Fibroblast of skin of scalp (primary cell): ENCODE measurements at places on chromosomes 7 and 10.
A peak's percentile ranks its signal among the peaks of the same experiment; 100 is the strongest.

- DNase-seq: no peak
These were observed 627.0 kb upstream of the CNTNAP2 start for GRCh38 chr7:145489609-145490008.

DNA sequence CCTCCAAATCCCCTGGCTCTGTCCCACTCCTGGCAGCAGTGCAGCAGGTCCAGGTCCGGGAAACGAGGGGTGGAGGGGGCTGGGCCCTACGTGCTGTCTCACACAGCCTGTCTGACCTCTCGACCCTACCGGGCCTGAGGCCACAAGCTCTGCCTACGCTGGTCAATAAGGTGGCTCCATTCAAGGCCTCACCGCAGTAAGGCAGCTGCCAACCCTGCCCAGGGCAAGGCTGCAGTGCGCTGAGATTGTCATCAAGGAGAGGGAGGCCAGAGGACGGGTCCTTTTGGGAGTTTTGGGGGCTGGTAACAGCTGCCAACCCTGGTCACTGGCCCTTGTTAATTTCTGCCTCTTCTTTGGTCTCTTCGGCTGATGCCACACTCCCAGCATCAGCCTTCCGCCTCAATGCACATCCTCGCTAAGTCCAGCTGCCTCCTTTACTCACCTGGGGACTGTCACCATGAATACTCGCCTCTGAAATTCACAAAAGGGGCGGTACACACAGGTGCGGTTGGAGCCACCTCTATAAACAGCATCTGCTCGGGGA lies 3.5 kb downstream of the EPO start:
- no peak for DNase-seq

GRCh38 chr10:22230158-22230833 lies 12.5 kb upstream of the EBLN1 start:
- peak; percentile 48 for DNase-seq

GRCh38 chr7:13508586-13508985 lies 480.9 kb downstream of the ETV1 start:
- peak; percentile 0 for DNase-seq

- DNase-seq: peak; percentile 19
These were observed 32.0 kb downstream of the SND1 start for GRCh38 chr7:127683776-127684681.

GRCh38 chr10:63744060-63744941 lies 223.1 kb downstream of the REEP3 start:
- DNase-seq: peak; percentile 62

- DNase-seq: peak; percentile 66
These were observed 453.8 kb upstream of the ANKRD30A start for GRCh38 chr10:36671607-36672006.

GRCh38 chr10:112593023-112593422 lies 146.0 kb downstream of the VTI1A start:
- DNase-seq: no peak

GRCh38 chr10:109187677-109188076 lies 735.6 kb downstream of the XPNPEP1 start:
- no peak for DNase-seq

DNA sequence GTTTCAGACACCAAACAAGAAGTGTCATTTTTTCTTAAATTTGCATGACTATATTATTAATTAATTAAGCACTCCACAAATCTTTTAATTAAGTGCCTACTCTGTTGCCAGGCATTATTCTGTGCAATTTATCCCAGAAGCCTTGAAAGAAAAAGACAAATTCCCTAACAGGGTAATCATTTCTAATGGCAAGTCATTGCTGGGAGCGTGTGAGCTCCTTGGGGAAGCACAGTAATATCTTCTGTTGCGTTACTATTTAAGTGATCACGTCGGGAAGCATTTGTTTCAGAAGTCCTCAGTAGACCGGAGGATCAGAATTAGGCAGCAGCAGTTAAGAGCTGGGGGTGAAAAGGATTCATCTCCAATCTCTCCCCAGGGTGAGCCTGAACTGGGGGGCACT lies 276.8 kb upstream of the RNF32 start:
- no peak for DNase-seq

- no peak for DNase-seq
These were observed 11.2 kb downstream of the HYCC1 start for GRCh38 chr7:23002698-23003097.

GRCh38 chr7:47092336-47092735 lies 489.6 kb downstream of the TNS3 start:
- peak; percentile 65 for DNase-seq

GRCh38 chr7:32102432-32102873 lies 32.2 kb upstream of the PDE1C start:
- no peak for DNase-seq

DNA sequence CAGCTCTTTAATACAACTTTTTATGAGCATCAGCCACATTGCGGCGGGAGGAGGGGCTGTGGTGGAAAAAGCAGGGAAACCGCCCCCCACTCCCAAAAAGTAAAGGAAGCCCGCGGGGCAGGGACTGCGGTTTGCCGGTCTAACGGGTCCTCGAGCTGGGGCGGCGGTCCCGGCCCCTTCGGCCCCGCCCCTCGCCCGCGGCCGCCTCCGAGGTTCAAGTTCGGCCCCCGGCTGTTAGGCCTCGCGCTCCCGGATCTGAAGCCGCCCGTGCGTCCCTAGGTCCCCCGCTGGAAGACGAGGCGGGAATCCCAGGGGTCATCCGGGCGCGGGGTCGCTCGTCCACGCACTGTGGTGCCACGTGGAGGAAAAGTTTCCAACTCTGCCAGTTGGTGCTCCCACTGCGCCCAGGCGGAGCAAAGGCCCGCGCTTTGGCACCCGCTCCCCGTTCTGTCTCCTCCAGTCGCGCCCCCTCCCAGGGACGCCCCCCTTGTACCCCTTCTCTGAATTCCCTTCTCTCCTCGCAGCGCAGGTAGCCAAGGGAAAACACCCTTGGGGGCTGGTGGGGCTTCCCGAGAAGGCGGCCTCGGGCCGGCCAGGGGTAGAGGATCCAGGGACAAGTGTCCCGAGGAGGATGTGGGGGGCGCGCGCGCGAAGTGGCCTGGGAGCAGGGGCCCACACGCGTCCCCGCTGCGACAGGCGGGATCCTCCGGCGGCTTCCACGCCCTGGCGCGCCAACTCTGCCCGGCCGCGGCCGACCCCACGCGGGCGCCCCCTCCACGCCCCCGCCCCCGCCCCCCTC lies 798 bp upstream of the AUTS2 start:
- DNase-seq: peak; percentile 26

DNA sequence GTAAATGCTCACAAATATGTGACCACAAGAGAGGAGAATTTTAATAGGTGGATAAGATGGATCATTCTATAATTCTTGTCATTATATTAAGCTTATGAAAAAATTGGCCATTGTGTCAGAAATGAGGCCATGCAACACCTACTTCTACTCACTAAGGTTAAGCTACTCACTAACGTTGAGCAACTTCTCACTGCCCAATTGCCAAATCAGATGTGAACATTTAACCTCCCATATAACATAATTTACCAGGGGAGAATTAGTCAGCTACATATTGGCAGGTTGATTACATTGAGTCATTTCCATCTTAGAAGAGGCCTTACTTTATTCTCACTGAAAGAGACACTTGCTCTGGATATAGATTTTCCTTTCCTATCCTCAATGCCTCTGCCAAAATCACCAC lies 211.2 kb upstream of the DGKB start:
- DNase-seq: no peak

DNA sequence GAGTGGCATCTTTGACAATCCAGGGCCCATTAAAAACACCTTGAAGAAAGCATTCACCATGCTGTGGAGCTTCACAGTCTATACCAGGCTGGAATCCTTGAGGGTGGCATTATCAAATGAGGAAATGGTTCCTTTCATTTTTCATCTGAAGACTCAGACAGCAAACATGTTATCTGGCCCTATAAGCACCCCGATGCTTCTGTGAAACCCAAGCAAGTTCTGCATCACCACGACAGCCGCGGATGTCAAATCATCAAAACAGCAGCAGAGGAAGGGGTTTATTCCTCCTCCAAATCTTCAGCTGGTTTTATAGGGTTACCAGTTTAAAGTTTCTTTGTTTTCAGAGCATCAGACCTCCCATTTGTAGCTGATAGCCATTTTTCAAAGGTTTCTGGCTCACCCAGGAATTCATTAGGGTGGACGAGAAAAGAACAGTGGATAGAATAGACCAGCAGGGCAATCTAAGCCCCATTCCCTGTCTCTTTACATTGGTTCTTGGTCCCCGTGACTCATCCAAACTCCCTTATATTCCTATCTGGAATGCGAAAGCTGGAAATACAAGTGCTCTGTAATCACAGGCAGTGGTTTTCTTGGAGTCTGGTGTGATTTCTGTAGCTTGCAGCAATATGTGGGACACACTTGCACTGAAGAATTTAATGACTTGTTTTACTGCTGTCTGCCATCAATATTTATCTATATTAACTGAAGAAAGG lies 217.9 kb downstream of the SKAP2 start:
- DNase-seq: peak; percentile 1

- no peak for DNase-seq
These were observed 9.8 kb upstream of the STEAP4 start for GRCh38 chr7:88316456-88316855.

- no peak for DNase-seq
These were observed 11.1 kb downstream of the PRPF18 start for GRCh38 chr10:13597909-13598308.

DNA sequence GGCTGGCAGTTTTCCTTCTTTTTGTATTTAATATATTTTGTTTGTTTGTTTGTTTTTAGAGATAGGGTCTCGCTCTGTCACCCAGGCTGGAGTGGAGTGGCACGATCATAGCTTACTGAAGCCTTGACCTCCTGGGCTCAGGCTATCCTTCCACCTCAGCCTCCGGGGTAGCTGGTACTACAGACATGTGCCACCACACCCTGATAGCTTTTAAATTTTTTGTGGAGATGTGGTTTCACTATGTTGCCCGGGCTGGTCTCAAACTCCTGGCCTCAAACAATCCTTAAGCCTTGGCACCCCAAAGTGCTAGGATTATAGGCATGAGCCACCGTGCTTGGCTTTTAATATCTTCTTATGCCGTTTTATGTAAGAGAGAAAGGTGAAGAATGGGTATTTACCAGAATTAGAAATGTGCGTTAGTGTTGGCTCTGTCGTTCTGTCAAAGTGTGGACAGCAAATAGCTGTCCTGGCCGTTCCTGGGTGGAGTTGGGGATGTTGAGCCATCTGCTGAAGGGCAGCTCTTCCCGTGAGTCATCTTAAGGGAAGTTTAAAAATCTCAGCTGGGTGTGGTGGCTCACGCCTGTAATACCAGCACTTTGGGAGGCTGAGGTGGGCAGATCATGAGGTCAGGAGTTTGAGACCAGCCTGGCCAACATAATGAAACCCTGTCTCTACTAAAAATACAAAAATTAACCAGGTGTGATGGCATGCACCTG lies 14.8 kb downstream of the OGDH start:
- DNase-seq: peak; percentile 27

GRCh38 chr10:72461085-72461484 lies 106.4 kb upstream of the DNAJB12 start:
- DNase-seq: no peak

DNA sequence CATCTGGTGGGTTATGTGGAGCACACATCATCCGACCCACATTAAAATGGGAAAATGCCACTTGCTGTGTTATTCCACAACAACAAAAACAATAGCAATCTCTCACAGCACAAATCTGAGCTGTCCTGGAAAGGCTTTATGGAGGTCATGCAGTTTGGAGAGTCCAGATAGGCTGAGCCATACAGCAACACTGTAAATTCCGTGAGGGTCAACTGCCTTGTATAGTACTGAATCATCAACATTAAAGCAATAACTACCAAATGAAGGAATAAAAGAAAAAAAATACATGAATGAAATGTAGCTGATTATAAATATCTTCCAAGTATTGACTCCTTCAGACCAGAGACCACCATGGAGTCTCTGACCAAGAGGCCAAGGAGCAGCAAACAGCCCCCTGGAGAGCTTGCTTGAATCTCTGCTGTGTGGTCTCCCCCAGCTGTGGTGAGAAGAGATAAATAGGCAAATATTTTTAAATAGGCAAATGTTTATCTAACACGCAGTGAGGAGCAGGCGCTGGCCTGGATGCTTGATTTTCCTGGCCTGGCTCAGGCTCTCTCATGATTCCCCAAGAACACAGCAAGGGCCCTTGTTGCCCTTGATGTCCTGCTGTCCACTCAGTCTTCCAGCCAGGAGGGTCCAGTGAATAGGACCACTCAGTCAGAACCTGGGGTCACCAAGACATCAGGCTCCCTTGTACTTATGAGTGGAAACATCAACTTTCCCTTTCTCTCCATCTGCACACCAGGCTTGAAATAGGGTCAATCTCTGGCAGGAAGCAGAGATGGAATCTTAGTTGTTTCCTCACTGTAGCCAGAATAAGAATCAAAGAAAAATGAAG lies 1021.3 kb downstream of the XPNPEP1 start:
- DNase-seq: no peak
